ENCODE measurements at places on chromosomes 6 and 20.

DNA sequence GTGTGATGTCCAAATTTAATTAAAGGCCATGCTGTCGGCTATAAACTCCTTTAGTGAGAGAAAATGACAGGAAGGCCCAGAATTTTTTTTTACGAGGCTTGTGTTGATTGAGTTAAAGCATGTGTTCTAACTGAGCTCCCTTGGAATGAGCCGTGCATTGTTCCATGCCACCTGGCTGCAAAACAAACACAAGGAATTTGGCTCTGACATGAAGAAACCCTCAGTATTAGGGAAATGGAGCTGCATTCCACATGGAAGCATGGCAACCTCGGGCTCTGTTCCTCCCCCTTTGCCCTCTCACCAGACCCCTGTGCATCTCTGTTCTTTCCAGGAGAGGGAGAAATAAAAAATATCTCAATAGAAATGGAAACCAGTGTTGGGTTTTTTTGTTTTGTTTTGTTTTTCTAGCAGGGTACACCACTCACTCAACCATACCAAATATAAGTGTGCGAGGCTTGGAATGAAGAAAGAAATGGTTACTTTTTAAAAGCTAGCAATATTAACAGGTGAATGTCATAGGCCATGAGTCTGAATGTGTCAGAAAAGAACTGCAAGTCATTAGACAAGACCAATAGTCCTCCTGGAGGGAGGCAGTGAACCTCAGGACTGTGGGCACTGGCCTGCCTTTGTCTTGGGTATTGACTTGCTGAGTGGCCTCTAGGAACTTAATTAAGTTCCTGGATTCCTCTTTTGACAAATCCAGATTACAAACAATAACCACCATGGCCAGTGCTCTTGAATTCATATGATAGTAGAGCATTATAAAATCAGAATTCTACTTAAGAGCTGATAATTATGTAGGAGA is 935.1 kb downstream of the KIF16B start:
- no peak for DNase-seq

DNA sequence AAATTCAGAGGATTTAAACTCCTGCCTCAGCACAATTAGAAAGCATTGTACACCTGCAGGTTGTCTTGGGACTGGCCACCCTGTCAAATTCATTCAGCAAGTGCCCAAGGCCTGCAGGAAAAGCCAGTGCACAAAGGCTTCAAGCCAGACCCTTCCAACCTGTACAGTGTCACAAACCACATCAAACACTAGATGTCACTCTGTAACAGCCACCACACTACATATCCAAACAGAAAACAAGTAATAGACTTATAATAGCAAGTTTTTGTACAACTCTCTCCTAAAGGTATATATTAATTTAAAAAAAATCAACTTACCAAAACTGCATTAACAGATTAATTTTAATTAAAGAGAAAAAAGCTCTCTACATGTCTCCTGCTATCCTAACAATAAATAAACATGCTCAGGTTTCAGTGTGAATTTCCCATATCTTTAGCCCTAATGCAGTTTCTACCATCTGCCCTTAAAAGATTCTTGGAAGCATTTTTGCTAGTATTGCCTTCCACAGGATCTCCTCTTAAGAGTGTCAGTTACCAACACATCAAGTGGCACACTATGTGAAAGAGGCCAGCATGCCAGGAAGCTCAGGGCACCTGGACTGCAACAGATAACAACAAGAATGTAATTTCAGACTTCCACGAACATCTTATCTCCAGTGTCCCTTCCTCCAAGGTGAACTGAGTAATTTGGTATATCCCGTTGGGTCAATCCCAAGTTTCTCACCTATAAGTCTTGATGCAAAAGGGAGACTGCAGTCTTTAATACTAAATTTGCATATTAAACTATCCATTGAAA is 47.5 kb downstream of the RALGAPA2 start:
- DNase-seq = peak; percentile 49

- DNase-seq = no peak
Observed at GRCh38 chr6:90118581-90118980, 178.1 kb downstream of the BACH2 start.

GRCh38 chr20:1775117-1775516 is 117.5 kb upstream of the SIRPG start:
- peak; percentile 59 for DNase-seq

DNA sequence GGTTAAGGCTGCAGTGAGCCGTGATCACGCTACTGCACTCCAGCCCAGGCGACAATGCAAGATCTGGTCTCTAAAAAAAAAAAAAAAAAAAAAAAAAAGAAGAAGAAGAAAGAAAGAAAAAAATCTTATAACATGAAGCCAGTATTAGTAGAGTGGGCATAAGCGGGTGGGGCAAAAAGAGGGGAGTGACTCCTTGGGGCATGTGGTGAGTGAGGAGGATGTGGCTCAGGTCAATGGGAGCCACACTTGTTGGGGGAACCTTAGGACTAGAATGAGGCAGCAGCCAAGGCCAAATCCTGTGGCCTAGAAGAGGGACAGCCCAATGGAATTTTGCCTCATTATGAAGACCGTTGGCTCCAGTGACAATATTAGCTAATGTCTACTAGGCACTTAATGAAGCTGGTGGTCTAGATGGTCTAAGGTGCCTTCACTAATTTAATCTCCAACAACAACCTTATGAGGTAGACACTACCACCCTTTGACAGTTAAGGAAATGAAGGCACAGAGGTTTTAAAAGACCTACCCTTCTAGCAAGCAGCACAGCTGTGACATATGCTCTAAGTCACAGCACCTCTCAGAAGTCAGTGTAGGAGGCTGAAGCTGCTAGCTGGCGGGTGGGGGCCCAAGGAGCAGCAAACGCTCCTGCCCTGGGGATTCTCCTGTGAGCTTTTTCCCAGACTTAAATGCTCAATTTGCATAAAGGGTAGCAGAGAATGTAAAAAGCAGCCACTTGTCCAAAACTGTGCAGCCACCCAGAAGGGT is 23.6 kb upstream of the ARMC12 start:
- no peak for DNase-seq

GRCh38 chr20:17726902-17727301 is 27.1 kb downstream of the BANF2 start:
- DNase-seq = no peak

- no peak for DNase-seq
Observed at GRCh38 chr20:17936761-17937732, 31.5 kb downstream of the SNX5 start.

GRCh38 chr6:128882991-128883611 is at the start of gene LAMA2:
Gene LAMA2 (plus strand): TSS chr6:128883138. CDS start chr6:128883246, 108 bp downstream.
- peak; percentile 21 for DNase-seq

- peak; percentile 23 for DNase-seq
Observed at GRCh38 chr6:33208091-33208967, at the start of gene RING1. Gene RING1 (plus strand): TSS chr6:33208500. CDS start chr6:33208823, 323 bp downstream.

Data from bronchial epithelial cell (primary cell).